ENCODE measurements at places on chromosomes 12 and 14. TPM values are rescaled to one million over a fixed set of nuclear protein-coding genes. Genes with fewer than 3 reads are reported as not detected.

Gene HCAR3
- total RNA-seq: not detected

- no peak overlapping the region for H3K27ac ChIP-seq
- peaks cover 13% of the 10 kb centered on the region for H3K4me1 ChIP-seq
- no peak overlapping the region for H3K4me3 ChIP-seq
- DNase-seq: no peak
Observed at GRCh38 chr12:92078167-92079053, 67.2 kb downstream of the BTG1 start.

DNA sequence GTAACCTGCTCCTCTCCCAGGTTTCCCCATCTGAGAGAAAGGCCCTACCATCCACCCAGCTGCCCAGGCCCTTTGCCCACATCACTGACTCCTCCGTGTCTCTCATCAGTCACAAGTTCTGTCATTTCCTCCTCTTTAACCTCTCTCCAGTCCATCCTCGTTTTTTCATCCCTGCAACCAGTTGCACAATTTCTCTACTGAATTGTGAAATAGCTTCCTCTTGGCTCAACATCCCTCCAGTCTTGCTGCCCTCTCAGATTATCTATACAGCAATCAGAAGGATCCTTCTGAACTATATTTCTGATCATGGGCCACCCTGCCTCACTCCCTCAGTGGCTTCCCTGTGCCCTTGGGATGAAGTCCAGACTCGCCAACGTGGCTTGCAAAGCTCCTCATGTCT lies 6.8 kb downstream of the FAM161B start:
- no peak overlapping the region for H3K4me3 ChIP-seq
- H3K4me1 ChIP-seq: no peaks in the 10 kb centered on the region
- DNase-seq: no peak
- no peak overlapping the region for H3K27ac ChIP-seq

- H3K27me3 ChIP-seq: no peaks in the 10 kb centered on the region
- no peaks in the 10 kb centered on the region for H3K4me1 ChIP-seq
- no peak for DNase-seq
Observed at GRCh38 chr12:103392722-103393121, 103.0 kb downstream of the C12orf42 start.

All from WTC11 (cell line).